ENCODE measurements at places on chromosomes 5 and 9.
A peak's percentile ranks its signal among the peaks of the same experiment; 100 is the strongest.

- DNase-seq: no peak
Observed at GRCh38 chr9:93949694-93950449, 5.3 kb downstream of the BARX1 start.

- DNase-seq: no peak
Observed at GRCh38 chr5:82376307-82376706, 98.2 kb upstream of the RPS23 start.

GRCh38 chr5:59079622-59080620 lies 497.0 kb downstream of the RAB3C start:
- no peak for DNase-seq

DNA sequence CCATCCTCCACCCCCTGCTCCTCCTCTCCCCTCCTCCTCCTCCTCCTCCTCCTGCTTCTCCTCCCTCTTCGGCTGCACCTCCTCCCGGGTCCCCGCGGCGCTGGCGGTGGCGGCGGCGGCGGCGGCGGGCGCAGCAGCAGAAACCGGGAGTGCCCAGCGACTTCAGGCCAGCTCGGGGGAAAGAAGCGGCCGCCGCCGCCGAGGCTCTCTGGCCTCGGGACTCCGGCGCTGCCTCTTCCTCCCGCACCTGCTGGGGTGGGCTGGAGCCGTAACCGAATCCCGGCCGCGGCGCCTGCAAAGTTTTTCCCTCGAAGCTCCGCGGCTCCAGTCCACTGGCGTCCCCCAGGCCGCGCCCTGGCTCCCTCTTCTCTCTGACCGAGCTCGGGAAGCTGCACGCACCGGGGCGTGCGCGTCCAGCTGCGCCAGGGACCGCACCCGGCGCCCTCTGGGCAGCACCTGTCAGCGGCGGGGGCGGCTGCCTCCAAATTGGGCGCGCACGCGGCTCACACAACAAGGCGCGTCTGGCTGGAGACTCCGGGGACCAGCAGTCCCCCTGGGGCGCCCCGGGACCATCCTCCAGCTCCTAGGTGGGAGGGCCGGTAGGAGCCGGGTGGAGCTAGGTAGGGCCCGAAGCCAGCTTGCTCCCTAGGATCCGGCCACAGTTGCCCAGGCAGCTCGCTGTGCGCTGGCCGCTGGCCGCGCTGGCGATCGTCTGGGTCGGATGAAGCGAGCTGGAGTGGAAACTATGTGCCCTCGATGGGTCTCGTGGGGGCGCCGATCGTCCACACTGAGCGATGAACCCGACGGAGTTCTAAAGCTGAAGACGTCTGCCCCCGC lies at the start of gene MCTP1:
MCTP1 (minus strand) TSS at position 523 of the 837 bp plus-strand sequence.
- peak; percentile 1 for DNase-seq

DNA sequence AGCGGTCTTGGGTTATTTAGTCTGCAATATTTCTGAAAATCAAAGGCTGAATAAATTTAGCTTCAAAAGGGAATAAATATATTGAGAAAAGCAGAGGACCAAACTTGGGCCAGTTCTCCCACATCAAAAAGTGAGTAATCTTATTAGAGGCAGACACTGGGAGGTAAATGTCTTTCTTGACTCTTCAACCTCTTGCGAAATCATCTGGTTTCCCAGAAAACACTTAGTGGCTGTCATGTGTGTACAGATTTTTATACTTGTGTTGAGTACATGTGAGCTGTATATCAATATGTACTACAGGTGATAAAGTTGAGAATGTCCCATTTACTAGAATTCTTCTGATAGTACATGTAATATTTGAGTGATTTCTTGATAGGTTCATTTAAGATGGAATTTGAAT lies 454.9 kb downstream of the PRR16 start:
- no peak for DNase-seq

GRCh38 chr9:36298566-36298965 lies 40.3 kb upstream of the GNE start:
- no peak for DNase-seq
